Fibroblast of skin of left biceps (primary cell): ENCODE measurements at places on chromosomes 1 and 21.

GRCh38 chr1:7538033-7538432 lies 233.1 kb upstream of the VAMP3 start:
- DNase-seq: no peak

DNA sequence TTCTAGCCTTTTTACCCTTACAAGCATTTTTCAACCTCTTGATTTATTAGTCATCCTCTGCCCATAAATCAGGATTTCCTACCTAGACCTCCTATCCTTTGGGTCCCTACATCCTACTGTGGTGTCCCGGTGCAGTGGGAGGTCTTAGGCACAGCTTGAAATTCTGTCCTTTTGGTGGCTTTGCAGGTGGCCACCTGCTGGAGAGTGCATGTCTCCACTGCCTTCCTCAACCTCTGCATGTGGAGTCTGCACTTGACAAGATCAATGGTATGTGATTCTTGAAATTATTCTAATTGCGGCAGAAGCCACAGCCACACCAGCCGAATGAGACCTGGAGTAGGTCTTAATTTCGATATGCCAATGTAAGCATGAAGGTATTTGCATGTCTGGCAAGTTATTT lies 11.4 kb upstream of the KCNA3 start:
- no peak for DNase-seq

DNA sequence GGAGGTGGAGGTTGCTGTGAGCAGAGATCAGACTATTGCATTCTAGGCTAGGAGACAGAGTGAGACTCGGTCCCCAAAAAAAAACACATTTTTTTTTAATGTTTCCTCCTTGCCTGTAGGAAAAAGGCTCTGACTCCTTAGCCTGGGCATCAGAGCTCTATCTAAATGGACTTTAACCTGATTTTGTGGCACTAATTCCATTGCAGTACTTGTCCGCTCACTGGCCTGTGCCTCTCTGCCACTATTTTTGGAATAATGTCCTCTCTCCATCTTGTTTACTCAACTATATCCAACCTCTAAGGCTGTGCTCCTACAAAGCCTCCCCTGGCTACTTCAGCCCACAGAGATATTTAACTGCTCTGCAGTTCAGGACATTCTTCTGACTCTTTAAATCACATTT lies 26.5 kb downstream of the METTL18 start:
- DNase-seq: no peak

DNA sequence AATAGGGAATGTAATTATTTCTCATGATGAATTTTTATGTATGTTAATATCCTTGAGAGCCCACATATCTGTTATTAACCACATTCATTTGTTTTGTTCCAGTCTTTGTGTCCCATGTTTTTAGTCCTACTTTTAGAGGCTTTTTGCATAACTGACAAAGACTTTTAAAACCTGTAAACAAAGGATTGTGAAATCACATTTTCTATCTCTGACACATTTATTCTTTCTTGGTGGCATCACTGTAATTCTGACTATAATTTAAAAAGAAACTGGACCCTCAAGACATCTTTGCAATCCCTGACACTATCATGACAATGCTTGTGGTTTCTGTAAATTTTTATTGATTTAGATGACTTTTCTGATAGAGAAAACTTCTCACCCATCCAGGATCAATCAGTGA lies 313.1 kb downstream of the SIPA1L2 start:
- DNase-seq: no peak

- no peak for DNase-seq
Measured at GRCh38 chr1:3504151-3504821, 49.8 kb downstream of the ARHGEF16 start.

DNA sequence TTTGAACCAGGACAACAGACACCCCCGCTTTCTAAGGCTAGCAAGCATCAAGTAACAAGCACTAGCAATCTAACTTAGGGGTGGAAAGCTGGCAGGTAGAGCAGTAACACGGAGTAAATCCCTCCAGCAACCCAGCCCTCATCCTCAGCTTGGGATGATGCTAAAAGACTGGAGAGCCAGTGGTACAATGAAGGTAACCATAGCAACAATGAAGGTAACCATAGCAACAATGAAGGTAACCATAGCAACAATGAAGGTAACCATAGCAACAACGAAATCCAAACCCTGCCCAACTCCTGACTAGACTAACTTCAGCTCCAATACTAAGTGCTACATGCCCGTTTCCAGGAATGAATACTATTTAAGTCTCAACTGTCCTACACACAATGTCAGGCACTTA lies 22.2 kb upstream of the EIF4G3 start:
- no peak for DNase-seq

DNA sequence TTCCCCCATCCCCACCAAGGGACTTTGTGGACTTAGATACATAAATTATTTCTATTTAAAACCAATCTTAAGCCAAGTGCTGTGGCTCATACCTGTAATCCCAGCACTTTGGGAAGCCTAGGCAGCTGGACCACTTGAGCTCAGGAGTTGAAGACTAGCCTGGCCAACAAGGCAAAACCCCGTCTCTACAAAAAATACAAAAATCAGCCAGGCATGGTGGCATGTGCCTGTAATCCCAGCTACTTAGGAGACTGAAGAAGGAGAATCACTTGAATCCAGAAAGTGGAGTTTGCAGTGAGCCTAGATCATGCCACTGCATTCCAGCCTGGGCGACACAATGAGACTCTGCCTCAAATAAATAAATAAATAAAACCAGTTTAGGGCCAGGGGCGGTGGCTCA lies 4.5 kb upstream of the LAX1 start:
- no peak for DNase-seq

DNA sequence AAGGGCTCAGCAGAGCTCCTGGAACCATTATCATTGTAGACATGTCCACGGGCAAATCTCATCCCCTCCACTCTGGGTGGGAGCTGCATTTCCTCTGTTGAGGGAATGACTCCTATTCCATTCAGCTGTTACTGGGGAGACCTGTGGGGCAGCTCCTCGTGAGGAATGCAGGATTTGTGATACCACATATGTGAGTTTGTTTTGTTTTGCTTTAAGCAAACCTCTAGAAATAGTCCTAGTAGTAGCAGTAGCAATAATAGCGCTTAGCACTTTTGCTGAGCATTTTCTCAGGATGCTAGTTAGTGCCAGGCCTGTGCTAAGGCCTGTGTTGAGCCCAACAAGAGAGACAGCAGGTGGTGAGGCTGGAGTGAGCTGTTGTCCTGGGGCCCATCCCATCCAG lies 10.8 kb downstream of the OLIG1 start:
- DNase-seq: no peak

DNA sequence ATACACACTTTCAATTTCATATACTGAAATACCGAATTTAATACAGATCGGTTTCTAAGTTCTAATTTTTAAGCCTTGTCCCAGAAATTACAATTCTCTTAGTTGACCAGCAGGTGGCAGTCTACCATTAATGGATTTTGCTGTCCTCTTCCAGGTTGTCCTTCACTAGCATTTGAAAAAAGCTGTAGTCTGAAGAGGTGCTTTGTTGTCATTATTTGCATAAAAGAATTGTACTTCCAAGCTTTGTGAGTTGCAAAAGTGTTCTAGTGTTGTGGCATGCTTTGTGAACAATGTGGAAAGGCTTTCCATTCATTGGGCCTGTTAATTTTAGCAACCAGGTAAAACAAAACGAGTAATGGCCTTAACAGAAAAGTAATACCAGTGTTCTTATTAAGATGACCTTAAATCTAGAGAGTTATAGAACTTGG lies 193.6 kb downstream of the RPS6KC1 start:
- DNase-seq: no peak

DNA sequence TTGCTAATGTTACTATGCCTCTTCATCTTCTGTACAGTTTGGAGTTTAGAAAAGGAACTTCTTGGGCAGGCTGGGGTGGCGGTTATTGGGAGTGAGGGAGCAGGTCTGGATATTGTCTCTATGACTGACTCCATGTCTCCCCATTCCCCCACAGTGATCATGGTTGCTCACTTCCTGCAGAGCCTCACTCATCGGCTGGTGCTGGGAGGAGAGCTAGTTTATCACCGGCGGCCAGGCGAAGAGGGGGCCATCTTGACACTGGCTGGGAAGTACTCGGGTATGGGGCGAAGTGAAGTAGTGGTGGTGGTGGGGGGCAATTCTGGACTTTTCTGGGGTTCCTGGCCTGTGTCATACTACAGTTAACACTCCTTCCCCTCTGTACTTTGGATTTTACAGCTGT lies 2.2 kb downstream of the TOMM40L start:
- DNase-seq: no peak

DNA sequence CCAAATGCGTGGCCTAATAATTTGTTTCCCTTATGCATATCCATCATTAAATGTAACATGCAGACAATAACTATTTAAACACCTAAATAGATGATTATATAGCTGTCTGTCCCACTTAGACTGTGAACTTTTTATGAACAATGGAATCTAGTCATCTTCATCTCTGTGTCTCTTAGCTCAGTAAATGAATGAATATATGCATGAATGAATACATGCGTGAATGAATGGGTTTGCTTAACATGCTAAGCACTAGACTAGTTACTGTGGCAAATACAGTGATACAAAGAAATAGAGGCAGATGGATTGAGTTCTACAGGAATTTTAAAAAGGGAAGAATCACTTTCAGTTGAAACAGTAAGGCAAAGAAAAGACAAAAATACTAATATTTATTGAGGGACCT lies 232.0 kb downstream of the FGGY start:
- no peak for DNase-seq

- no peak for DNase-seq
Measured at GRCh38 chr1:159652506-159652905, 61.9 kb downstream of the CRP start.

GRCh38 chr1:192546596-192547190 lies 28.9 kb upstream of the RGS1 start:
- no peak for DNase-seq

GRCh38 chr1:116257341-116257767 lies 115.7 kb upstream of the ATP1A1 start:
- DNase-seq: no peak

- no peak for DNase-seq
Measured at GRCh38 chr1:213997038-213997771, 9.4 kb downstream of the PROX1 start.

- DNase-seq: no peak
Measured at GRCh38 chr1:29427614-29428279, 191.4 kb downstream of the PTPRU start.

DNA sequence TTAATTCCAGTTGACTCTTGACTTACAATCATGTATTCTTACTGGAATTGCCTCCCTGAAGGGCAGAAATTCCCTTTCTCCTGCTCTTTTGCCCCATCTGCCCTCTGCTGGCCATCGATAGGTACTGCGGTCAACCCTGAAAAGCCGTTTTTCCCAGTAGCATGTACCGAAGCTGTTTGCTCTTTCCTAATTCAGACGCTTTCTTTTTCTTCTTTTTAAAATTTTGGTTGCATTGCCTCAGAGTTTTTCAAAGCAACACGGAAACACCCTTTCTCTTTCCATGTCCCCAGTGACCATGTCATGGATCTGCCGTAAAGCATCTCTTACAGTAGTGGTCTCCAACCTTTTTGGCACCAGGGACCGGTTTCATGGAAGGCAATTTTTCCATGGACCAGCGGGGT lies 164.2 kb upstream of the C1orf21 start:
- DNase-seq: no peak

- DNase-seq: no peak
Measured at GRCh38 chr1:8061673-8062386, 35.7 kb upstream of the ERRFI1 start.
